ENCODE measurements at places on chromosomes 11 and 22.

GRCh38 chr11:126917531-126918204 is 82.9 kb downstream of the KIRREL3 start:
- no peaks in the 10 kb centered on the region for H3K4me1 ChIP-seq
- no peaks in the 10 kb centered on the region for H3K27me3 ChIP-seq
- DNase-seq, result no peak
- no peaks in the 10 kb centered on the region for H3K36me3 ChIP-seq

GRCh38 chr11:66393954-66394353 is 22.4 kb upstream of the SLC29A2 start:
- H3K27ac ChIP-seq, result no peak overlapping the region
- no peak overlapping the region for H3K4me3 ChIP-seq
- no peak for DNase-seq
- H3K4me1 ChIP-seq, result peaks cover 3% of the 10 kb centered on the region
- peaks cover 5% of the 10 kb centered on the region for H3K27me3 ChIP-seq

DNA sequence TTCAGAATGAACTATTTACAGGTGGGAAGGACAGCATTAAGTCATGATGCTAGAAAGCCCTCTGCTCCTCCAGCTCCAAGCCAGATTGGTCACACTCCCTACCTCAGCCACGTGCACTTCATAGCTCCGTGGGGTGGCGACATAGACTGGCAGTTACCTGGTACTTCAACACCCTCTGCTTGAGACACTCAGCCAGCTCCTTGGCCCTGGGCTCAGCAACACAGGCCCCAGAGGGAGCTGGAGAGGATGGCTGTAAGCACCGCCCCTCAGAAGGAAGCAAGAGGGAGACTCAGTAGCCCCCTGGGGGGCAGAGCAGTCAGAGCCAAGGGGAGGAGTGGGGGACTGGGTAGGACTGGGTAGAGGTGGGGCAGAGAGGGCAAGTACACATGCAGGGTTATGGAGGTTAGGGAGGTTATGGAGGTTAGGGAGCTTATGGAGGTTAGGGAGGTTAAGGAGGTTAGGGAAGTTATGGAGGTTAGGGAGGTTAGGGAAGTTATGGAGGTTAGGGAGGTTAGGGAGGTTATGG is 102.1 kb upstream of the BID start:
- H3K27ac ChIP-seq, result no peak overlapping the region
- no peaks in the 10 kb centered on the region for H3K27me3 ChIP-seq
- H3K36me3 ChIP-seq, result no peaks in the 10 kb centered on the region
- H3K4me3 ChIP-seq, result no peak overlapping the region

DNA sequence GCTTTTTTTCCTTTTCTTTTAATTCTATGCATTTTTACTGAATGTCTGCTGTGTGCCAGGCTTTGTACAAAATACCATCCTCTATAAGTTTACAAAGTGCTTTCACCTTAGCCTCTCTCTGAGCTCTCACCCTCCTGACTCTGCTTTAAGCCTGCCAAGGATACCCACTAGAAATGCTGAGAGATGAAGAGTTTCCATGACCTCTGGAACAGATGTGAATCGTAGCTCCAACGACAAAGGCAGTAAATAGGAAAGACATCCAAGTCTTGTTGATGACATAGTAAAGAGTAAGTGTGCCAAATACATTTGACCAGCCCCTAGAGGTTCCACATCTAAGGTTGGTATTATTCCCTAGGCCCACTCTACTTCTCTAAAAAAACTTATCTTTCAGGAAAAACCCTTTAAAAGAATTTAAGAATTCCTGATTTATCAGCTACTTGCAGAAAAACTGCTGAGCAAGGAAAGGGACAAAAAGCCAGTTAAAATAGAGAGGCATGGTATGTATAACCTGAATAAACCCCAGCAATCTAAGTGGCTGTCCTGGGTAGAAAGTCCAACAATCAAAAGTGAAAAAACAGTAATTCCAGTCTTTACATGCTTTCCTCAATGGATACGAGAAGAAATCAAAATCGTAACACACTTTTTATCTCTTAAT is 45.4 kb downstream of the GAB2 start:
- peaks cover 8% of the 10 kb centered on the region for H3K27me3 ChIP-seq
- H3K27ac ChIP-seq, result no peak overlapping the region
- no peak overlapping the region for H3K4me3 ChIP-seq
- H3K4me1 ChIP-seq, result peaks cover 2% of the 10 kb centered on the region
- no peak for DNase-seq

DNA sequence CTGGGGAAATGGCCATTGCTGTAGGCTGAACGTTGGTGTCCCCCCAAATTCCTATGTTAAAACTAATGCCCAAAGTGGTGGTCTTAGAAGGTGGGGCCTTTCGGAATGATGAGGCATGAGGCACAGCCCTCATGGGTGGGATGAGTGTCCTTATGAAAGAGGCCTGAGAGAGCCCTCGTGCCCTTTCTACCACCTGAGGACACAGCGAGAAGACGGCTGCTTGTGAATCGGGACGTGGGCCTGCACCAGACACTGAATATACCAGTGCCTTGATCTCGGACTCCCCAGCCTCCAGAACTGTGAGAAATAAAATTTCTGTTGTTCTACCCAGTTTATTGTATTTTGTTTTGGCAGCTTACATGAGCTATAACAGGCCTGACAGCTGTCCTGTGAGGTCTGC is 162.9 kb upstream of the B3GAT1 start:
- no peak overlapping the region for H3K4me3 ChIP-seq
- peaks cover 18% of the 10 kb centered on the region for H3K27me3 ChIP-seq
- H3K27ac ChIP-seq, result no peak overlapping the region
- no peaks in the 10 kb centered on the region for H3K36me3 ChIP-seq

All from activated CD8-positive, alpha-beta T cell treated with anti-CD3 and anti-CD28 coated beads, Interleukin-2, amount 10 ng/mL, durations not matched to agents 7 days and 5 days (primary cell).